ENCODE measurements at places on chromosomes 4 and X. TPM values are rescaled to one million over a fixed set of nuclear protein-coding genes. Genes with fewer than 3 reads are reported as not detected.

The GNRHR gene
- not detected for total RNA-seq

DNA sequence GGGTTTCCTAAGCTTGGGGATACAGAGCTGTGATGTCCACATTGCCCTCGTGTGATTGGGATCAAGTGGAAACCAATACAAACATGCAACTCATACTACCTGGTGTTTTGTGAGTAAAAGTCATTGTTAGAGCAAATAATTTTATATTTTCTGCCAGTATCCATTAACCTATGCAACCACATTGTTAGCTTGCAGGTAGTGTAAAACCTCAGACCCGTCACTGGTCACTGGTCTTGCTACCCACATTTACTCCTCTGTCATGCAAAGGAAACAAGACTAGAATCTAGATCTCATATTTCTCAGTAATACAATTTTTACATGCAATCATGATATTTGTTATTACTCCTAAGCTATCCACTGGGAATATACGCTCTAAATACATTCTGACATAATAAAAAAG lies 324.3 kb upstream of the NDST4 start:
- DNase-seq, result no peak

DNA sequence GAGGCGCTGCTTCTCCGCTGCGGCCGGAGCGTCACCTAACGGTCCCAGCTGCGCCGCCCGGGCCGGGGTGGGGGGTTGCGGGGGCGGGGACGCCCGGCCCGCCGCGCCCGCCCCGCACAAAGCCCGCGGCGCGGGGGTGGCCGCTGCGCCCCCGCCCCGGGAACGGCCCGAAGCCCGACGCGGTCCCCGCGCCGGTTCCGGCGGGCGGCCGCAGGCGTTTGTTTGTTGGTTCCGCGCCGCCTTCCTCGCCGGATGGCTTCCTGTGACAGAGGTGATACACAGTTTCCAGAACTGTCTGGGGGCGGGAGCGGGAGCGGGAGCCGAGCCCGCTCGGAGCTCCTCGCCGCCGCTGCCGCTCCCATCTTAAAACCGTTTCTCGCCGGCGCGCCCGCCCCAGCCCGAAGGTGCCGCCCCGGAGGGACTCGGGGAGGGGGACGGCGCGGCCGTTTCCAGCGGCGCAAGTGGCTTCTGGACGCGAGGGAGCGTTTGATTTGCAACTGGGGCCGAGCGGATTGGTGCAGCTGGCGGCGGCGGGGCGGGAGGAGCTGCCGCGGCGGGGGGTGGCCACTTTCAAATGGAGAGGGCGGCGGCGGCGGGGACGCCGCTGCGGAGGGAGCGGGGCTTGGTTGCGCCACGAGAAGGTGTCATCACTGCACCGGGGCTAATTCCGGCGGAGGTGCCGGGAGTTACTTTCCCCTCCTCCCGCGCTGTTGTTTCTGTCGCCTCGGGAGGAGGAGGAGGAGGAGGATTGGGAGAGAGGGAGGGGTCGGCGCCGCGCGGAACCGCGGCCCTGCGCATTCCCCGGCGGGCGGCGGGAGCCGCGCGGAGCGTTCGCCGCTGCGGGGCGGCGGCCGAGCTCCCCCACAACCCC lies 2.3 kb downstream of the JADE1 start:
- no peak for DNase-seq

DNA sequence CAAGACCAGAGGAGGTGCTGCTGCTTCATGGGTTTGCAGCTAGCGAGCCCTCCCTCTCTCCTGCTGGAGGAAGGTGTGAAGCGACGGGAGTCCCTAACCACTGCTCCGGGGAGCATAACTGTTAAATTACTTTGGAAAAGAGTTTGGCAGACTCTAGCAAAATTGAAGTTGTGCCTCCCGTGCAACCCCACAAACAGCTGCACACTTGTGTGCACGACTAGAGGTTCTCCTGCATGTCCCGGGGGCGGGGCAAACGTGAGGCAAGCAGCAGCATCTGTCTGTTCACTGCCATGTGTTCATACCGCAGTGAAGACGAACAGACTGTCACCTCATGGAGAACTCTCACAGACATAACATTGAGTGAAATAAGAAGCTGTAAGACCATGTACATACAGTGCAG lies 34.5 kb downstream of the TNIP2 start:
- DNase-seq, result no peak

DNA sequence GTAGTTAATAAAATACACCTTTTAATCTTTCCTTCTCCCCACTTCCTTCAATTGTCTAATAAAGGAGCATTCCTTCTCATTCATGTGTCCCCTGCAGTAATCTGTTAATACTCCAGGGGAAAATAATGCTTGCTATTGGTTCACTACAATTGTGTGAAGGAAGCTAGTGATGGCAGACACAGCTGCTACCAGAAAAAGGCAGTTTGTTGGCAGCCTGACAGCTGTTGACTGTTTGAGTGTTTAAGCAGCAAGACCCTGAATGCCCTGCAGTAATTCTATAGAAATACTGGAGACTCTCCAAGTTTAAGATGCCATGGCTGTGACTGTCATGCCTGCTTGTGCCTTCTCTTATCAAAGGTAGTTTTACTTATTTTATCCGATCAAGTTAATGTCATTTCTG lies 359.5 kb downstream of the C4orf33 start:
- DNase-seq, result no peak

DNA sequence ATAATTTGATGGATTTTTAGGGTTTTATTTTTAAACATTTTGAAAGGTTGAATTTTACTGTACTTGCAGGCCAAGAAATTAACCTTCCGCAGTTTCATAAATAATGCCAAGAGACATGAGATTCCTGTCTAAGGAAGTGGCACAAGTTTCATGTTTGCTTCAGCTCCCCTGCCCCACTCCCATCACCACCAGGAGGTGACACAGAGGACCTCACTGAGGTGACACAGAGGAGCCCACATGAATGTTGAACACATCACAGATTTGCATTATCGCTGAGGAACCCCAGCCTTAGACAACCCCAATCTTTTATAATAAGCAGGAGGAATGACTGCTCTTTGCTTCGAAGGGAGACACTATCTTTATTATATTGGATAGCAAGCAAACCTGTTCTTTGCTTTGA lies 491.4 kb upstream of the ATOH1 start:
- DNase-seq, result no peak

- no peak for DNase-seq
Observed at GRCh38 chrX:68894513-68895340, 65.9 kb downstream of the EFNB1 start.

The PRR32 gene
- not detected for total RNA-seq

GRCh38 chr4:139763205-139763604 lies 97.6 kb downstream of the MGST2 start:
- DNase-seq, result no peak

GRCh38 chr4:122899682-122900081 lies 22.7 kb downstream of the NUDT6 start:
- no peak for DNase-seq

- no peak for DNase-seq
Observed at GRCh38 chr4:73311428-73311827, 52.8 kb upstream of the ANKRD17 start.

- no peak for DNase-seq
Observed at GRCh38 chrX:108701633-108702032, 34.7 kb downstream of the IRS4 start.

GRCh38 chr4:46594661-46595060 lies 204.7 kb upstream of the GABRA2 start:
- no peak for DNase-seq

The IL1RAPL1 gene
- total RNA-seq, result 0.07 TPM

GRCh38 chrX:50812995-50813842 lies 775 bp downstream of the SHROOM4 start:
- no peak for DNase-seq

DNA sequence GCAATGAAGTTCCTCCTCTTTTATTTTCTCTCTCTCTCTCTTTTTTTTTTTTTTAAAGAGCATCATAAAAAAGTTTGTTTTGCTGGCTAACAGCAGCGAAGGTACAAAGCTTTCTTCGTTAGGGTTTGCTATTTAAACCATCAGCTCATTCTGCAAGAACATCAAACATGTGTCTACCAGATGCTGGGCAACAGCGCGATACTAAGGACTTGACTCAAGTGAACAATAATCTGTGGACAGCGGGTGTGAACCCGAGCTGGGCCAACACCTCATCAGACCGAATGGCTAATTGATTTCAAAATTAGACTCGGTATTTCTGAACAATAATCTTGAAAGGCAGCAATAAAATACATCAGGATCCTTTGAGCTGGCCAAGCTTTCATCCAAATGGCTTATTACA lies 246.4 kb downstream of the FBXO8 start:
- DNase-seq, result no peak

DNA sequence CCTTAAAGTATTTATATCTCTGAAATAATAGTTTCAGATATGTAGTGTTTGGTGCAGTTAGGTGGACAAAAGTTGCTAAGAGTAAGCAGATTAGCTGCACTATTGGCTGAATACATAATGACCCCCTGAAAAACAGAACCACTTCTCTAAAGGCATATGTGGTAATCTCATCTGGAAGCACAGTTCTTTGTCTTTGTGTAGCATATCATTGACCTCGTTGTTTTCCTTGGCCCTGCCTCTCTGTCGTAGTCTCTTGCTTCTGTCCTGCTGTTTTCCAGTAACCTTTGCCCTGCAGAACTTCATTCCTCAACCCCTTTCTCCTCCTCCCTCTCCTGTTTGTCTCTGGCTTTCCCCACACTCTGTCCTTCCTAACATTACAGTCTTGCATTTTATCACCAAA lies 41.4 kb downstream of the JADE3 start:
- no peak for DNase-seq

- no peak for DNase-seq
Observed at GRCh38 chr4:24527371-24527770, 57.0 kb downstream of the DHX15 start.

DNA sequence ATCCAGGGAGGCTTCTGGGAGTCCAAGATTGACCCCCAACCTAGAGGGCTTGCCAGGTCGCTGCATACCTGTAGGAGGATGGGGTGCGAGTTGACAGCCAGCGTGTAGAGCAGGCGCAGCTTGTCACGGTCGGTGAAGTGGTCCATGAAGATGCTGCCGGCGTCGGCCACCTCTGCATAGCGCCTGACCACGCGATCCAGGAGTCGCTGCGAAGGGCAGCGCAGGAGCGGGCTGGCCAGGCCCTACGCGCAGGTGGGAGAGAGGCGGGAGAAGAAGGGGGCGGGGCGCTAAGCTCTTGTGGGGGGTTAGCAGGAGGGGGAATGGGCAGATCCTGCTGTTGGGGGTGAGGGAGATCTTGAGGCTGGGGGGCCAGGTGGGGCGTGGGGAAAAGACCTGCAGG lies 43.0 kb downstream of the DIPK2B start:
- DNase-seq, result no peak

The ABCB7 gene
- total RNA-seq, result 19.5 TPM

DNA sequence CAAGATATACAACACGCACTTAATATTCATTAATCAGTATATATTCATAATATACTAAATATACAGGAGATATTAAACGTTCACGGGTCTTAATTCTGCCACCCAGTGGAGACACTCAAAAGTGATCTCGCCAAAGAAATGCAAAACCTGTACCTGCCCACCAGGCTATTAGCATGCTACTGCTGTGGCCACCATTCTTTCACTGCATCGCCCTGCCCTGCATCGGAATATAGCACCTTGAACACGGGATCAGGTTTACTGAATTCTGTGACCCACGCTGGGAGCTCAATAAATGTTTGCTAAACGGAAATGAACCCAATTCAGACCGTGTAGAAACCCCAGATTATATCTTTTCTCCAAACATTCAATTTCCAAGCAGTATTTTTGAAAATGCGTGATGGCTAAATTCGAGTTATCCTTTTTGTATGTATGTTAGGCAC lies 840 bp upstream of the CLCN3 start:
- no peak for DNase-seq

The AMTN gene
- not detected for total RNA-seq

The CSAG2 gene
- not detected for total RNA-seq

DNA sequence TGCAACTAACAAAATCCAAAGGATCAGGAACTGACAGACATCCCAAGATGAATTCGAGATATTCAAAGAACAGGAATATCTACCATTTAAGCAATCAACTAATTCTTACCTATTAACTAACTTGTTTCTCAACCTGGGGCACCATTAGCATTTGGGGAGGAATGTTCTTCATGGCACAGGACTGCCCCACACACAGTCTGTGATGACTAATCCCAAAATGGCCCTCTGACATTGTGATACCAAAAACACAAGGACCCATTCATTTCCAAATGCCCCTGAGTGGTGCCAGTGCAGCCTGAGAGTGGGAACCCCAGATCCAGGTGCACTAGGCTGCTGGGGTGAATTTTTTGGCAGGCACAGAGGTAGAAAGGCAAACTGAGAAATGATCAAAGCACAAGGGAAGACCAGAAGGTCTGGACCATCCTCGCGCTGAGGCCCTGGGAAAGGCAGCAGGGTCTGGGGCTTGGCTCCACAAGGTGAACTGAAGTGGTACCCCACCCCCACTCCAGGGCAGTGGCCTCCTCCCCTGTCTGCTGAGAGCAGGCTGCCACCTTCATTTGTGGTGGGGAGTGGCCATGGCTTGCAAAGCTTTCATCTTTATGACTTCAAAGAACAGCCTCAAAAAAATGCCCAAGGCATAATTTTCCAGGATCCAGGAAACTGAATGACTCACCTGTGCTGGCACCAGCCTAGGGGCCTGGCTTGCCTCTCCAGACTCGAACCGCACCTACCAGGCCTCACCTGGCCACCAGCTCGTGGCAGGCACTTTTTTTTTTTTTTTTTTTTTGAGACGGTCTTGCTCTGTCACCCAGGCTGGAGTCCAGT lies 122.4 kb downstream of the BCOR start:
- no peak for DNase-seq

DNA sequence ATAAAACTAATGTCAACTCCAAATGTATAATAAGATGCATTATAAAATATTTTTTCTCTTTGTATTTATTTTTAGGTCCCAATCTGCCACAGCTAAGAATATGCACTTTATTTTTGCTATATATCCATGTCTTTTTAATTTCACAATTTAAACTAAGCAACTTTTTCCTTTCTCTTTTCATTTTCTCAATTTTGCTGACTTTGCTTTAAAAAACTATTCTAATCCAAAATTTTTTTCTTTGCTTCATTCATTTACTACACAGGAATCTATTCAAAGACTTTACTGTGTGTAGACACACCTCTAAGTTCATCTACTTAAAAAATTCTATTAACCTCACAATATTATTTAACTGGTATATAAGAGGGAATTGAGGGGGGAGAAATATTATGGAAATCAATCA lies 201.9 kb downstream of the ADGRA3 start:
- no peak for DNase-seq

The KIAA1210 gene
- total RNA-seq, result not detected

The VSIG1 gene
- 0.29 TPM for total RNA-seq

- DNase-seq, result no peak
Observed at GRCh38 chr4:81757691-81758090, 286.0 kb upstream of the RASGEF1B start.

- DNase-seq, result no peak
Observed at GRCh38 chr4:17807446-17807845, 3.1 kb downstream of the DCAF16 start.

GRCh38 chr4:187617113-187617512 lies 378.5 kb upstream of the ZFP42 start:
- DNase-seq, result no peak

The GASK1B gene
- 2.6 TPM for total RNA-seq

The TMEM47 gene
- 5.3 TPM for total RNA-seq

The ARSJ gene
- 13.8 TPM for total RNA-seq

- no peak for DNase-seq
Observed at GRCh38 chr4:26192899-26193869, 127.6 kb upstream of the RBPJ start.

The SH3RF1 gene
- total RNA-seq, result 25.6 TPM

The ARX gene
- not detected for total RNA-seq

- no peak for DNase-seq
Observed at GRCh38 chr4:122826079-122826527, 528 bp upstream of the FGF2 start.

- DNase-seq, result no peak
Observed at GRCh38 chrX:107485013-107485412, 35.6 kb downstream of the FRMPD3 start.

GRCh38 chr4:7861440-7861881 lies 78.2 kb downstream of the AFAP1 start:
- DNase-seq, result no peak

Measured in kidney epithelial cell (primary cell).